ENCODE measurements at places on chromosomes 3 and 15. TPM values are rescaled to one million over a fixed set of nuclear protein-coding genes. Genes with fewer than 3 reads are reported as not detected.

Gene SLC28A2
- total RNA-seq, result 0.23 TPM

Gene GOLGA8T
- total RNA-seq, result 1.8 TPM

Gene EPHB3
- 45.3 TPM for total RNA-seq

Gene GPR62
- total RNA-seq, result 0.06 TPM

Gene SPTBN5
- 1.4 TPM for total RNA-seq

Gene MYL3
- 23.5 TPM for total RNA-seq

Gene SLC27A2
- 38.2 TPM for total RNA-seq

Gene MESP2
- 0.41 TPM for total RNA-seq

Gene CCDC12
- 28.1 TPM for total RNA-seq

Gene CAMK2N2
- 0.70 TPM for total RNA-seq

Gene SLC22A13
- total RNA-seq, result 6.1 TPM

Gene BRK1
- 123 TPM for total RNA-seq

Gene IQCF5
- not detected for total RNA-seq

Gene TMEM207
- 12.2 TPM for total RNA-seq

Gene KLF15
- 15.6 TPM for total RNA-seq

Gene ZWILCH
- 12.7 TPM for total RNA-seq

Gene CD80
- 0.18 TPM for total RNA-seq

Gene NOX5
- 0.23 TPM for total RNA-seq

Gene CEMIP
- total RNA-seq, result 1.6 TPM

Gene GOLGA8Q
- total RNA-seq, result 1.3 TPM

Gene GPR87
- 0.12 TPM for total RNA-seq

Gene GOLGA6L2
- not detected for total RNA-seq

Gene SPESP1
- total RNA-seq, result 1.6 TPM

Gene SSUH2
- total RNA-seq, result 4.4 TPM

Gene ATP13A4
- total RNA-seq, result 2.9 TPM

Gene CATSPER2
- total RNA-seq, result 1.9 TPM

Gene FETUB
- total RNA-seq, result not detected

Gene BLOC1S6
- total RNA-seq, result 43.9 TPM

Gene TIMP4
- 2.0 TPM for total RNA-seq

Gene CP
- total RNA-seq, result 0.64 TPM

Gene EXD1
- total RNA-seq, result not detected

Gene GCHFR
- 26.7 TPM for total RNA-seq

Gene SLC28A1
- total RNA-seq, result 6.6 TPM
